NCI-H187 treated with DMSO at 0.1 percent for 48 hours (cell line): ENCODE measurements at places on chromosomes 3 and 15.

DNA sequence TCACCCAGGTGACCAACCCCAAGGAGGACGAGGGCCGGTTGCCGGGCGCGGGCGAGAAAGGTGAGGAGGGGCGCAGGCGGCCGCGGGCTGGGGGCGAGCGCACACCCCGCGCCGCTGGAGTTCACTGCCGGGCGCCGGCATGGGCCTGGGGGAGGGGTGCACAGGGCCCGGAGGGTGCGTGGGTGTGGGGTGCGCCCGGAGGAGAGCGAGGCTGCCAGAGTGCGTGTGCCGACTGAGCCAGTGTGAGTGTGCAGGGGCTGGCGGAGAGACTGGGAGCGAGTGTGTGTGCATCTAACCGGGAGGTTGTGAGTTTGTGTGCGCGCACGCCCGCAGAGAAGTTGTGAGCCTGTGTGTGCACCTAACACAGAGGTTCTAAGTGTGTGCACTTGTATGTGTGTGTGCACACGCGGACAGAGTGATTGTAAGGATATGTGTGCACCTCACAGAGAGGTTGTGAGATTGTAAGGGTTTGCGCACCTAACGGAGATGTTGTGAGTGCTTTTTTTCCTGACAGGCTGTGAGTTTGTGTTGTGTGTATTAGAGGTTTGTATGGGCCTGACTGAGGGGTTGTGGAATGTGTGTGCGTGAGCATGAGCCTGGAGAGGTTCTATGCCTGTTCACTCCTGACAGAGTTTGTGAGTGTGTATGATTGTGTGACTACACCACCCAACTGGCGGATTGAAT, 681 bp downstream of the CTDSPL start:
- DNase-seq = no peak

GRCh38 chr15:89556413-89557262, 18.6 kb upstream of the TICRR start:
- DNase-seq = peak; percentile 12

- DNase-seq = peak; percentile 91
These were observed 112.9 kb downstream of the SEC22A start for GRCh38 chr3:123314359-123315270.

- DNase-seq = no peak
These were observed 30.5 kb downstream of the RTP1 start for GRCh38 chr3:187227658-187228258.

GRCh38 chr3:28386049-28386448, 37.4 kb upstream of the AZI2 start:
- no peak for DNase-seq

DNA sequence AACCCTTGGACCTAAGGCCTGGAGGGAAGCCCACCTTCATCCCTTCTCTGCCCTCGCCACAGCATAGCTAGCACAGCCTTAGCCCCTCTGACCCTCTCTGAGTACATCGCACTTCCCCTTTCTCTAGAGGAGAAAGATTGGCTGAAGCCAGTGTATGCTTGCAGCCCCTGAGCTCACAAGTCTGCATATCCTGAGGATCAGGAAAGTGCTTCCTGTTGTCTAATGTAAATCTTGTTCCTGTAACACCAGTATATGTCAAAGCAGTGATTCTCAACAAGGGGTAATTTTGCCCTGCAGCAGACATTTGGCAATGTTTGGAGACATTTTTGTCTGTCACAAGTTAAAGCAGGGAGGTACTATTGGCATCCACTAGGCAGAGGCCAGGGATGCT, 2.2 kb upstream of the PRKCD start:
- no peak for DNase-seq

GRCh38 chr15:89817701-89818280, 3.1 kb upstream of the ANPEP start:
- DNase-seq = no peak

DNA sequence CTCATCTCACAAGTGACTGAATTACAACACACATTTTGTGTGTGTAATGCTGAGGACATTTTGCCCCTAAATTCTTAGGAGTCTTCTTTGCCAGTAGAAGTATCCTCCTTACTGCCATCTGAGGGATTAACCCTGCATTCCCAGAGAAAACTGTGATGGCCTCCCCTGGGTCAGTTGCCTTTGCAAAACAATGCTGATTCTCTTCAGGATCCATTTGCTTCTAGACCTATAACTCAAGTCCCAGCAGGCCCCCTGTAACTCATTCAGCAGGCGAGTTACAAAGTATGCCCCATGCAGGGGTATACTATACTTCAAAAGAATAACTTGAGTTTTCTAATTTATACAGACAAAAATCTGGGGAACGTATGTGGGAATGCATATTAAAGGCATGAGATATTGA, 6.6 kb upstream of the MCF2L2 start:
- no peak for DNase-seq

DNA sequence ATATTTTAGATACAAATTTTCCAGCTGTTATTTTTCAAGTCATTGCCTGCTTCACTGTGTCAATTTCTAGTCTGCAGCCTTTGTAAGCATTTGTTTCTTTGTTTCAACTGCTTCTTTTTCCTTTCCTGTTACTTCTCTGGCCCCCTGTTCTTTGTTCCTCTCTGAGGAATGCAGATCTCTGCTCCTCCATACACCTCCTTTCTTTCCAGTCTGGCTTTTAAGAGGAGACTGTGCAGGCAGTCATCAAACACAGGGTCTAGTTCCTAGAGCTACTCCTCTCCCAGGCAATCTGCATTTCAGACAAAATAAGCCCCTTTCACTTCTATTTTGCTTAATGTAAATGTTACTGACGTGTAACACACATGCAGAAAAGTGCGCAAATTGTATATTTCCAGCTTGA, 502.9 kb downstream of the PDCD6IP start:
- no peak for DNase-seq

GRCh38 chr15:64604319-64604718, 143.9 kb downstream of the ZNF609 start:
- DNase-seq = no peak

GRCh38 chr3:100902572-100902971, 90.6 kb downstream of the ABI3BP start:
- no peak for DNase-seq

- DNase-seq = no peak
These were observed 7.0 kb downstream of the BHLHE40 start for GRCh38 chr3:4986175-4986781.

GRCh38 chr3:128491691-128491940, 1.4 kb downstream of the GATA2 start:
- DNase-seq = no peak

DNA sequence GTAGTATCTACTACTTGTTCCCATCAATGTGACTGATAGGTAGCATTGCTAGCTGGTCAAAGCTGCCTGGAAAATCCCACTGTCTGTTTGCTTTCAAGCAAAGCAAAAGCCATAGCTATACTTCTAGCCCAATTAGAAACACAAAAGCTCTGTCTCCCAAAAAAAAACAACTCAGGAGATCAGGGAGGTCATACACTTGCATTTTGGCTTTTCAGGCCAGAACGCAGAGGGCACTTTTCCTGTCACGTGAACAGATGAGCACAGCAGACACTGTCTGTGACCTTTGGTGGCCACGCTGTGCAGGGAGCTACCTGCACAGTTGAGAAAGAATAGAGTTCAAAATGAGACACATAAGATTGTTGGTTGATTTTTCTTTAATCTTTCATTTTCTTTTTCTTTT, 441.7 kb upstream of the PDZRN3 start:
- no peak for DNase-seq

GRCh38 chr3:152113413-152113812, 155.3 kb upstream of the MBNL1 start:
- DNase-seq = no peak

DNA sequence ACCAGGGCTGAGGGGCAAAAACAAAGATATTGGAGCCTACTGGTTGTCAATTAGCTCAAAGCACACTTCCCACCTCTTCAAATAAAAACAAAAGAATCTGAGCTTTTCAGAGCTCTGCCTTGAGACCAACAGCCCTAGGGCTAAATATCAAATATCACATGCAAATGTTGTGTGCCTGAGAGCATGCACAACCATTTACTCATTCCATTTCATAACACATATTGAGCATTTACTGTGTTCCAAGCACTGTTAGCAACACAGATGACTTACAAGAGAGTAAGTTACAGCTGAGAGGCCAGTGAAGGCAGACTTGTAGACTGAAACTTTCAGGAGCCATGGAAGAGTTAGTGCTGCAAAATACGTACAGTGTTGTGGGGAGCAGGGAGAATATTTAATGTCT, 222.4 kb downstream of the CPNE4 start:
- DNase-seq = no peak

DNA sequence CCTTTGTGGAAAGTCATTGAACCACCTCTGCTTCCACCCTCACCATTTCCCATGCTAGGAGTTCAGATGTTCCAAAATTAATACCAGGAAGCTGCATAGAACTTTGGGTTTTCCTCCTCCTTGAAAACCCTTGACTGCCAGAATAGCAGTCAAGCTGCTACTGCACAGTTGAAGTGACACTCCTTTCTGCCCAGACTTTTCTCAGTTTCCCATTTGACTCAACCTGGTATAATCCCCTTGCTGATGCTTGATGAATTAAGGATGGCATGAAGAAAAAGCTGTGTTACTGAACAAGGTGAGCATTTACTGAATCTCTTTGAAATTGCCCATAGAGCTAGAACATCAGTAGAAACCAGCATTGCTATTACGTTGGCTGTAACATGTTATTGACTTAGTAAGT, 286.0 kb downstream of the EDEM1 start:
- no peak for DNase-seq

- no peak for DNase-seq
These were observed 192.7 kb downstream of the SUCLG2 start for GRCh38 chr3:67461667-67462142.

GRCh38 chr15:99504823-99505551, 60.8 kb upstream of the MEF2A start:
- DNase-seq = no peak

- DNase-seq = no peak
These were observed 114.0 kb downstream of the CYP19A1 start for GRCh38 chr15:51224428-51224827.

DNA sequence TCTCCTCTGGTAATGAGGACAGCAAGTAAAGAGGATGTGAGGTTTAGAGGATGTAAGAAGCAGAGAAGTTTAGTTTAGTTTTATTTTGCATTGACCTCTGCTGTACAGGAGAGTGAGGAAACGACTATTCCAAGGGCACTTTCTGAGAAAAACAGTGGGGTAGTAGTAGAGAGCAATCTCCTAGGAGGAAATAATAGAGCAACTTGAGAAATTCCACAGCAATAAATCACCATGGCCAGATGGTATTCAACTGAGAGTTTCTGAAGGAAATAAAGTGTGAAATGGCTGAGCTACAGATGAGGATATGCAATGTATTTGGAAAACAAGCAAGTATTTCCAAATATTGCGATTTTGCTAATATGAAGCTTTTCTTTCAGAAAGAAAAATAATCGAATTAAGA, 118.9 kb downstream of the DPH6 start:
- DNase-seq = no peak

DNA sequence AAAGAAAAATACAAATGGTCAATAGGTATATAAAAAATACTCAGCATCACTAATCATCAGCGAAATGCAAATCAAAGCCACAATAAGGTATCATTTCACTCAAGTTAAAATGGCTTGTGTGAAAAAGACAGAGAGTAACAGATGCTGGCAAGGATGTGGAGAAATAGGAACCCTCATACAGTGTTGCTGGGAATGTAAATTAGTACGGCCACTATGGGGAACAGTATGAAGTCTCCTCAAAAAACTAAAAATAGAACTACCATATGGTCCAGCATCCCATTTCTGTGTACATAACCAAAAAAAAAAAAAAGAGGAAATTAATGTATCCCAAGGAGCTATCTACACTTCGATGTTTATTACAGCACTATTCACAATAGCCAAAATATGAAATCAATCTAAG, 98.1 kb upstream of the TGFBR2 start:
- no peak for DNase-seq

- DNase-seq = no peak
These were observed 535.6 kb upstream of the AGTR1 start for GRCh38 chr3:148162132-148162531.

DNA sequence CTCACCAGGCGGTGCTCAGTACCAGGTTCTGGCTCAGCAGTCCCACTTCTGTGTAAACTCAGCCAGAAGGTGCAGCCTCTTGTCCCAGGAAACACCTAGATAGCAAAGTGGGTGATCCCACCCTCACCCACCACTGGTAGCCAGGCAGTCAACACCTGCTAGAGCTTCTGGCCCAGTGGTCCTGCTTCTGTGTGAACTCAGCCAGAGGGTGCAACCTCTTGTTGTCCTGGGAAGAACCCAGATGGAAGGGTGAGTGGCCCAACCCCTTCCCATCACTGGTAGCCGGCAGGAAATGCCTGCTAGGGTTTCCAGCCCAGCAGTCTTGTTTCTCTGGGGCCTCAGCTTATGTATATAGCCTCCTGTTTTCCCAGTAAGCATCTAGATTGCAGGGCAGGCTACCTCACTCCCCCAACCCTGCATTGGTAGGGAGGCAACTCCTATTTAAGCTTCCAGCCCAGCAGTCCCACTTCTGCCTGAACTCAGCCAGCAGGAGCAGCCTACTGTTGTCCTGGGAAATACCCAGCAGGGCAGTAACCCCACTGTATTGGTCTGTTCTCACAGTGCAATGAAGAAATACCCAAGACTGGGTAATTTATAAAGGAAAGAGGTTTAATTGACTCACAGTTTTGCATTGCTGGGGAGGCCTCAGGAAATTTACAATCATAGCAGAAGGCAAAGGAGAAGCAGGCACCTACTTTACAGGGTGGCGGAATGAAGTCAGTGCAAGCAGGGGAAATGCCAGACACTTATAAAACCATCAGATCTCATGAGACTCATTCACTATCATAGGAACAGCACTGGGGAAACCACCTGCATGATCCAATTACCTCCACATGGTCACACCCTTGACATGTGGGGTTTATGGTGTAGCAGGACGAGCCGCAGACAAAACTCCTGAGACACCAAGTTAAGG, 110.6 kb downstream of the DTWD1 start:
- no peak for DNase-seq

GRCh38 chr3:59771768-59772181, 722.0 kb upstream of the CFAP20DC start:
- no peak for DNase-seq

DNA sequence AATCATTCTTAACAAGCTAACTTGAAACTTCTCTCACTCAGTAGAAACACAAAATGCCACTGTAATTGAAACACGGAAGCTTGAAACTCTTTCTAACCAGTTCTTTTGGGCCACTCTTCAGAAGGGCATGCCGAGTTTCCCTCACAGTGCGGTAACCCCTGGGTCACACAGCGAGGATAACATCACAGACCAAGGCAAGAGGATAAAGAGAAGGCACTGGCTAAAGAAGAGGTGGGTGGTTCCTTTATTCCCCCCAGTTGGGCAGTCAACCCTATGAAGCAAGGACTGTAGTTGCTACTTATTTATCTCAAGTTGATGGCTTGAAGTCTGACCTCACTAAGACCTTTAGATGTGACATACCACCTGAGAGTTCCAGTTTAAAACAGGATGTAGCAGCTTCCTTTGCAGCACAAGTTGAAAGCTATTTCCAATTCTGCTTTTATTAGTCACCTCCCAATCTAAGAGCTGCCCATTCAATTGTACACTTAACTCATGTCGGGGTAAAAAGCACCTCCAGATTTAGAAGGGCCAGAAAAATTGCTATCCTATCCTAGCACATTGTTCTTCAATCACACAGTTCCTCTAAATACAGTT, 272.4 kb downstream of the TIGIT start:
- no peak for DNase-seq

GRCh38 chr3:171234298-171235010, 207.9 kb upstream of the SLC2A2 start:
- DNase-seq = no peak
